ENCODE measurements at places on chromosomes 5 and 9. TPM values are rescaled to one million over a fixed set of nuclear protein-coding genes. Genes with fewer than 3 reads are reported as not detected.

The WDR38 gene
- total RNA-seq = not detected

The IL3 gene
- total RNA-seq = not detected

The SLC36A2 gene
- not detected for total RNA-seq

The ST8SIA4 gene
- total RNA-seq = 25.0 TPM

The CCNH gene
- 54.1 TPM for total RNA-seq

The KIF24 gene
- 4.5 TPM for total RNA-seq

The CBY3 gene
- not detected for total RNA-seq

The CCL28 gene
- 0.95 TPM for total RNA-seq

The SH3TC2 gene
- 4.3 TPM for total RNA-seq

The IL9 gene
- total RNA-seq = not detected

The PCDHGB4 gene
- 6.5 TPM for total RNA-seq

The GFPT2 gene
- total RNA-seq = 5.5 TPM

The OR1B1 gene
- total RNA-seq = not detected

The HSD17B3 gene
- not detected for total RNA-seq

The PIP5KL1 gene
- 2.9 TPM for total RNA-seq

The PCDHA8 gene
- total RNA-seq = not detected

The ARHGEF37 gene
- 7.1 TPM for total RNA-seq

The QRFP gene
- total RNA-seq = not detected

The AQP3 gene
- 0.93 TPM for total RNA-seq

The GRIN3A gene
- not detected for total RNA-seq

The CDC20B gene
- total RNA-seq = 0.14 TPM

The DPYSL3 gene
- total RNA-seq = 146 TPM

The KCNT1 gene
- not detected for total RNA-seq

The PSAT1 gene
- total RNA-seq = 47.3 TPM

The TTC16 gene
- total RNA-seq = not detected

The PCDHA7 gene
- total RNA-seq = not detected

The DEPDC1B gene
- total RNA-seq = 18.7 TPM

The ALDH1A1 gene
- 287 TPM for total RNA-seq

The PAPPA gene
- 0.13 TPM for total RNA-seq

The SHB gene
- 22.3 TPM for total RNA-seq

The PKD2L2 gene
- not detected for total RNA-seq

The ITK gene
- not detected for total RNA-seq

The HMCN2 gene
- total RNA-seq = 0.24 TPM

The GAPVD1 gene
- 53.2 TPM for total RNA-seq

The ENG gene
- 688 TPM for total RNA-seq

The MLANA gene
- total RNA-seq = not detected

The REEP2 gene
- 4.4 TPM for total RNA-seq

The ADAMTS13 gene
- total RNA-seq = 1.4 TPM

The AOPEP gene
- 35.6 TPM for total RNA-seq

The CRHBP gene
- total RNA-seq = 0.51 TPM

The CREB3 gene
- total RNA-seq = 36.4 TPM

The DIMT1 gene
- total RNA-seq = 29.7 TPM

The ISL1 gene
- 1.1 TPM for total RNA-seq

The SLC36A3 gene
- not detected for total RNA-seq

The LCN15 gene
- total RNA-seq = not detected

The ABCA2 gene
- total RNA-seq = 23.4 TPM

The BARHL1 gene
- not detected for total RNA-seq

The NTNG2 gene
- not detected for total RNA-seq

The ADGRD2 gene
- not detected for total RNA-seq

All from endothelial cell of umbilical vein (primary cell).